Progenitor cell of endocrine pancreas (in vitro differentiated cells): ENCODE measurements at places on chromosomes 4 and X.

- peaks cover 26% of the 10 kb centered on the region for H3K4me1 ChIP-seq
- H3K4me3 ChIP-seq: no peak overlapping the region
- H3K27me3 ChIP-seq: no peaks in the 10 kb centered on the region
- H3K36me3 ChIP-seq: peaks cover 2% of the 10 kb centered on the region
Measured at GRCh38 chr4:152500275-152500674, 35.6 kb downstream of the FBXW7 start.

DNA sequence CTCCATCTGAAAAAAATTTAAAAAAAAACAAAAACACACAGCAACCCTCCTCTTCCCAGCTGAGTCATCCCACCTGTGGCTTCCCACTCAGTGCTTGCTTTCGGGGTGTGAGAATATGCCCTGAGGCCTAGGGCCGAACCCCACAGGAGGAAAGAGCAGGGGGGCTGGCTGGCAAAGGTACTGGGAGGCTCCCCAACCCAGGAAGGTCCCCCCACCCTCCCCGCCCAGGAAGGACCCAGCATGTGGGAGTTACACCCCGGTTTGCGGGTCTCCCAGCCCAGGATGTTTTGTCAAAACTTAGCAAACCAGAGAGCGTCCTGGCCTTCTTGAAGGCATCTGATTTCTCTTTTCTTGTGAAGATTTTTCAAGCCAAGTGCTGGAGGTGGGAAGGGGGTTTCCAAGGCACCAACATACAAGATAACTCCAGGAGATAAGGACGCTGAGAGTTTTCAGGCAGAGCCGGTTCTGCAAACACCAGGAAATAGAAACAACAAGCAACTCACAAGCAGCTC, 25.7 kb upstream of the CSF2RA start:
- no peak for DNase-seq
- peaks cover 10% of the 10 kb centered on the region for H3K27me3 ChIP-seq
- no peak overlapping the region for H3K4me3 ChIP-seq
- H3K36me3 ChIP-seq: no peaks in the 10 kb centered on the region
- H3K4me1 ChIP-seq: no peaks in the 10 kb centered on the region

DNA sequence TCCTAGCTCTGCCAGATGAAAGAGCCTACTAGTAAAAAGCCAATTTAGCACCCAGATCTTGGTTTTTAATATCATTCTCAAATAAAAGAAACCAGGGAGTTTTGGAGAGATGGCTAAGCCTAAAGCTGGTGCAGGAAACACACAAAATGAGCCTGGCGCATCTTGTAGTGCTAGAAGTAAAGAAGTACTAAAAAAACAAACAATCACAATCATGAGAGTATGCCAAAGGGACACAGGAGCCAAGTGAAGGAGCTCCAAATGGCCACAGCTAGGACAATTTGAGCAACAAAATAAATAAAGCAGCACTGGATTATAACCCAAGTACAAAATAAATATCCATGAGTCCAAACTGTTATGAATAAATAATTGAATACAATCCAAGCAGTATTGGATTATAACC, 37.8 kb upstream of the HCCS start:
- H3K4me3 ChIP-seq: no peak overlapping the region
- H3K36me3 ChIP-seq: no peaks in the 10 kb centered on the region
- no peaks in the 10 kb centered on the region for H3K4me1 ChIP-seq
- no peak overlapping the region for H3K27ac ChIP-seq

- peaks cover 7% of the 10 kb centered on the region for H3K4me1 ChIP-seq
- H3K36me3 ChIP-seq: peaks cover 1% of the 10 kb centered on the region
- no peak for DNase-seq
- H3K27me3 ChIP-seq: no peaks in the 10 kb centered on the region
Measured at GRCh38 chrX:53077207-53078197, 4.7 kb upstream of the TSPYL2 start.

DNA sequence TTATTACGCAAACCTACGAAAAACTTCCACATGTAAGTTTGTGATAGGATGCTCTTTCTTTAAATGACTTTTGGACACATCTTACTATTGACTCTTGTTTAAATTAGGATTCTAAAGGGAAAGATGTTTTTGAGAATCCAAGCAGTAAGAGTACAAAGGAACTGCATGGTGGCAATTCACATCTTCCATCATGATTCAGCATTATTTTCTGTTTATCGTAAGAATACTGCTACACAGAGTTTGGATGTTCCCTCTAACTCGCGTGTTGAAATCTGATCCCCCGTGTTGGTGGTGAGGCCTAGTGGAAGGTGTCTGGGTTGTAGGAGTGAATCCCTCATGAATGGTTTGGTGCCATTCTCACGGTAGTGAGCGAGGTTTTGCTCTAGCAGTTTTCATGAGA, 371.8 kb upstream of the FTHL17 start:
- H3K36me3 ChIP-seq: no peaks in the 10 kb centered on the region
- H3K27ac ChIP-seq: no peak overlapping the region
- H3K27me3 ChIP-seq: no peaks in the 10 kb centered on the region
- DNase-seq: no peak
- no peak overlapping the region for H3K4me3 ChIP-seq

DNA sequence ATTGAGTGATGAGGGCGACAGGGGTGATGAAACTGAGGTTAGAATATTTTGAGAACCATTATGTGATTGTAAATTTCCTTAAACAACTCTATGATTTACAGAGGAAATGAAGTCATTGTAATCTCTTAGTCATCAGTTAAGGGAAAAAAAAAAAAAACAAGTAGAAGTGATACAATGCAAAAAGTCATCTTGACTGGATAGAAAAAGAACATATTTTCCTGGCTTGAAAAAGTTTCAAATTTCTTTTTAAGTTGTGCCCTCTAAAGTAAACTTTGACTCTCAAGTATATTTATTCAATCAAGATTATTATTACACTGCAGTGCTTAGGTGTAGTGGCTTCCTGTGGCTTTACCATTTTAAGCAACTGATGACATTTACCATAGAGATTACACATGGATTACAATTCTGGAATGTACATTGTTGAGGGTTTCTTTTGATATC, 40.6 kb downstream of the GABRB1 start:
- H3K27ac ChIP-seq: no peak overlapping the region
- no peaks in the 10 kb centered on the region for H3K27me3 ChIP-seq
- DNase-seq: no peak
- no peak overlapping the region for H3K4me3 ChIP-seq

- H3K4me1 ChIP-seq: no peaks in the 10 kb centered on the region
- H3K4me3 ChIP-seq: no peak overlapping the region
- no peak for DNase-seq
- no peak overlapping the region for H3K27ac ChIP-seq
Measured at GRCh38 chr4:169341490-169341889, 70.7 kb upstream of the SH3RF1 start.

DNA sequence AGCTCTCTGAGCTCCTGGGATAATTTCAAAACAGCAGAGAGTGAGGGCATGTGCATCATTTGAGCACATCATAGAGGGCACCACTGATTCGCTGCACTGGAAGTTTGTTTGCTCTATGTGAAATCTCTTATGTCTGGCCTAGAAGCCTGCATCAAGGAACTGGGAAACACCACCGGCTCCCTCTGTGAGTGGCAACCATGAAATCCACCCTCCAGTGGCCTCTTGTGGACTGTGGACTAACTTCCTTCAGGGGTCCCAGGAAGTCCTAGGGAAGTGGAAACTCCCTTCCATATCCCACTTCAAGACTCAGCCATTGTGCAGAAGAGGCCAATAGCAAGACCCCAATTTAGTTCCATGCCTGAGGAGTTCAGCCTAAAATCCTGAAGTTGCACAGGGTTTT, 48.0 kb upstream of the IGFBP7 start:
- no peak overlapping the region for H3K27ac ChIP-seq
- H3K36me3 ChIP-seq: peaks cover 4% of the 10 kb centered on the region
- no peak for DNase-seq
- peaks cover 16% of the 10 kb centered on the region for H3K4me1 ChIP-seq
- peaks cover 27% of the 10 kb centered on the region for H3K27me3 ChIP-seq

- no peaks in the 10 kb centered on the region for H3K27me3 ChIP-seq
- no peak overlapping the region for H3K4me3 ChIP-seq
- H3K4me1 ChIP-seq: peaks cover 61% of the 10 kb centered on the region
- H3K36me3 ChIP-seq: no peaks in the 10 kb centered on the region
- DNase-seq: no peak
- no peak overlapping the region for H3K27ac ChIP-seq
Measured at GRCh38 chr4:101259876-101260275, 87.5 kb downstream of the PPP3CA start.

GRCh38 chrX:57933321-57933720, 23.1 kb upstream of the ZXDA start:
- H3K27me3 ChIP-seq: no peaks in the 10 kb centered on the region
- no peak overlapping the region for H3K27ac ChIP-seq
- no peak for DNase-seq
- no peaks in the 10 kb centered on the region for H3K36me3 ChIP-seq
- no peaks in the 10 kb centered on the region for H3K4me1 ChIP-seq

DNA sequence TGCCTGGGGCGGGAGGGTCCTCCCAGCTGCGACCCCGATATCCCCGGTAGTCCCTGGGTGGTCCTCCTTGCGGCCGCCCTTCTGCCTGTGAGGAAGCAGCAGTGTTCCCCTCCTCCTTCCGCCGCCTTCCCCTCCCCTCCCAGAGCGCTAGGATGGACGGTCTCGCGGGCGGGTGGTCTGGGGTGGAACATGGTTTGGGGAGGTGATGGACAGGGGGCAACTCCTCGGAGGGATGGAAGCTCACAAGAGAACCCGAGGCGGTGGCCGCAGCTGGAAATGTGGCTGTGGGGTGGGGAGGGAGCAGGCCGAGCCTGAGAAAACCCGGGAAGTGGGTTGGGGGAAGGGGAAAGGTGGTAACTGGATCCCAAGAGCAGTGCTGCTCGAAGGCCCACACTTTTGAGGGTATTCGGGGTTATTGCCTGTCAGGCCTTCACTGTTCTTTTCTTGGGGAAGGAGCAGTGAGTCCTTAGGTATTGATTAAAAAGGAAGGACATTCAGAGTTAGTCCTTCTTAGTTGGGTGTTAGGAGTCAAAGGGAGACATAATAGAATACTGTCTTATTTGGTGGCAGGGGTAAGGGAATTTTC, 581 bp downstream of the UBE2K start:
- peaks cover 5% of the 10 kb centered on the region for H3K36me3 ChIP-seq
- H3K27me3 ChIP-seq: no peaks in the 10 kb centered on the region
- peak overlapping the region; percentile 99 for H3K27ac ChIP-seq

- no peak overlapping the region for H3K27ac ChIP-seq
- peaks cover 2% of the 10 kb centered on the region for H3K36me3 ChIP-seq
- DNase-seq: no peak
Measured at GRCh38 chr4:8341691-8342090, 72.1 kb downstream of the HTRA3 start.

DNA sequence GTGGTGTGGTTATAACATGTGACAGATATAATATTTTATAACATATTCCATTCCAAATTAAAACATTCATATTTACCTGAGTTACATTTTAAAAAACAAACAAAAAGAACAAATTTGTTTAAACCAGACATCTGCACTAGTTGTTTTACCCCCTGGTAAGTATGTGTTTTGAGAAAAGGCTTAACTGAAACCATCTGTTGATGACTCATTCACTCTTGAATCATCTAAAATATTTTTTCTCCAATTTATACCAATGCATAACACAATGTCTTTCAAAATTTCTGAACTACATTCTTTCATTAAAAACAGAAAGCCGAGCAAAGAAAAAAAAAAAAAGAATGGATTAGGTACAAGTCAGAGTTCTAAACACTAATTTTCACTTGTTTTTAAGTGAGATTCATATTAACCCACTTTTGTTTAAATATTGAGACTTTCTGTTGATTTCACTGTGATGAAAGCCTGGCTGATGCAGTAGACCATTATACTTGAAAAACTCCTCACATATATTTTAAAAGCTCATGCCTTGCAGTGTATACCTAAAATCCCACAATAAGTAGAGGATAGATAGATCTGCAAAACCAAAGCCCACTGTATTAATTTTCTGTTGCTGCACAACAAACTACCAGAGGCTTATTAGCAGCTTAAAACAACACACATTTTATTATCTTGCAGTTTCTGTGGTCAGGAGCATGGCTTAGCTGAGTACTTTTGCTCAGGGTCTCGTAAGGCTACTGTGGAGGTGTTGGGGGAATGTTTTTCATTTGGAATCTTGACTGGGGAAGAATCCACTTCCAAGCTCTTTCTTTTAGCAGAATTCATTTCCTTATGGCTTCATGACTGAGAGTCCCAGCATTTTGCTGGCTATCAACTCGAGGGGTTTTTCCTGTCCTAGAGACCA, 221.5 kb downstream of the PCDH18 start:
- no peak for DNase-seq
- H3K4me1 ChIP-seq: peaks cover 4% of the 10 kb centered on the region
- no peaks in the 10 kb centered on the region for H3K27me3 ChIP-seq
- H3K27ac ChIP-seq: no peak overlapping the region
